Activated naive CD8-positive, alpha-beta T cell treated with anti-CD3 and anti-CD28 coated beads for 36 hours (primary cell): ENCODE measurements at places on chromosomes 7 and 10. TPM values are rescaled to one million over a fixed set of nuclear protein-coding genes. Genes with fewer than 3 reads are reported as not detected.

Gene NPC1L1
- total RNA-seq: not detected

Gene VGF
- total RNA-seq: not detected

Gene MMD2
- total RNA-seq: not detected

Gene PDK4
- not detected for total RNA-seq

Gene GHRHR
- not detected for total RNA-seq

Gene GIMAP2
- total RNA-seq: 41.2 TPM

Gene PLXDC2
- total RNA-seq: 0.04 TPM

Gene UNCX
- not detected for total RNA-seq

Gene CLEC5A
- total RNA-seq: not detected

Gene LIPM
- not detected for total RNA-seq

Gene HGF
- total RNA-seq: not detected

Gene SLC26A5
- total RNA-seq: not detected

Gene SPDYE11
- not detected for total RNA-seq

Gene STEAP2
- total RNA-seq: not detected

Gene PHKG1
- 1.1 TPM for total RNA-seq

Gene C10orf53
- not detected for total RNA-seq

Gene SCART1
- 0.45 TPM for total RNA-seq

Gene TBXAS1
- total RNA-seq: 1.5 TPM

Gene NRF1
- 20.4 TPM for total RNA-seq

Gene AS3MT
- 1.2 TPM for total RNA-seq

Gene PDZD7
- total RNA-seq: 0.66 TPM

Gene CLCN1
- 0.06 TPM for total RNA-seq

Gene TMEM106B
- total RNA-seq: 28.8 TPM

Gene ZMIZ1
- total RNA-seq: 28.2 TPM

Gene HPSE2
- not detected for total RNA-seq
